Mucosa of descending colon (tissue), 3 donors: ENCODE measurements at places on chromosomes 16 and 17. TPM values are rescaled to one million over a fixed set of nuclear protein-coding genes. Genes with fewer than 3 reads are reported as not detected.

WDR90 gene
- total RNA-seq = 50.2 TPM

DNA sequence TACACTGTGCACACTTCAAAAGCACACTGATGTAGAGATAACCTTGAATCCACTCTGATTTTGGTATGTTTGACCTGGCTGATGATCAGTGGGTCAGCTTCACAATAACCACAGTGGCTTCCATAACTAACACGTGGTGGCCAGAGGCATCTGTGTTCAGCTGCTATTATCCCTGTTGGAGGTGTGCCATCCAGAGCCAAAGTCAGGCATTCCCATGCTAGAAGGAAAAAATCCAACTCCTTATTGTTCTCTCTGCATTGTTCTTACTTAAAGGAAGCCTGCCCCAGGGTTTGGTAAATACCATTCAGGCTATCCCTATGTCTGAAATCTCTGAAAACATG is 127.3 kb upstream of the MON1B start:
- no peak for DNase-seq

MYCBPAP gene
- 1.6 TPM for total RNA-seq

DNA sequence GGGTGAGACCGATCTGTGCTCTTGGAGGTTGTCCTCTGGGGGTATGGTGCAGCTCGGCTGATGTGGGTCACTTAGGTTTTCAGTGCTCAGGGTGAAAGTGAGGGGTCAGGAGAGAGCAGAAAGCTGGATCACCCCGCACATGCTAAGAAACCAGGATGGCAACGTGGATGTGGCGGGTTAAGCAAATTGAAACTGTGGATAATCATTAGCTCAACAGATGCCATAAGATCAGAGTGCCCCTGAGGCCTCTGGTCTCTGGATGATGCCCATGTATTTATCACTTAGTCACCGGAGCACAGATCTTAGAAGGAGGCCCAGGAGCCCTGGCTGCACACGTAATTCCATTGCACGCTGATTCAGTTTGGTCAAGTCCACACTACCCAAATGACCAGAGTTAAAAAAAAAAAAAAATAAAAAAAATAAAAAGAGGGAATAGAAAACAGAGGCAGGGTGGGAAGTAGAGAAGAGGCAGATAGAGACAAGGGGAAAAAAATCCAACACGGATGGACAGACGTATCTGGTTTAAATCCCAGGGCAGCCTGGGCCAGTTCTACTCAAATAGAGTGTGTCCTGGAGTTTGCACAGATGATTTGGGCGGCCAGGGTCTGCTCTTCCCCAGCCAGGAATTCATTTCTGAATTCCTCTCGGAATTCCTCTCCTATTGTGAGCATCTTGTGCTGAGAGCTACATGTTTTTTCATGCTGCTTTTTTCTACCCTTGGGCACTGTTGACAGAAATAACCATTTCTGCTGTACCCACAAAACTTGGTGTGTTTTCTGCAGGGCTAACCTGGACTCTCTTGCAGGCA is 378.3 kb downstream of the CPPED1 start:
- DNase-seq = no peak

- no peak for DNase-seq
These were observed 21.8 kb downstream of the KCNJ16 start for GRCh38 chr17:70096861-70097260.

TEDC2 gene
- total RNA-seq = 1.1 TPM
